ENCODE measurements at places on chromosomes 6 and 20. TPM values are rescaled to one million over a fixed set of nuclear protein-coding genes. Genes with fewer than 3 reads are reported as not detected.

- DNase-seq, result no peak
Observed at GRCh38 chr6:46136831-46137230, 7.0 kb downstream of the ENPP4 start.

DNA sequence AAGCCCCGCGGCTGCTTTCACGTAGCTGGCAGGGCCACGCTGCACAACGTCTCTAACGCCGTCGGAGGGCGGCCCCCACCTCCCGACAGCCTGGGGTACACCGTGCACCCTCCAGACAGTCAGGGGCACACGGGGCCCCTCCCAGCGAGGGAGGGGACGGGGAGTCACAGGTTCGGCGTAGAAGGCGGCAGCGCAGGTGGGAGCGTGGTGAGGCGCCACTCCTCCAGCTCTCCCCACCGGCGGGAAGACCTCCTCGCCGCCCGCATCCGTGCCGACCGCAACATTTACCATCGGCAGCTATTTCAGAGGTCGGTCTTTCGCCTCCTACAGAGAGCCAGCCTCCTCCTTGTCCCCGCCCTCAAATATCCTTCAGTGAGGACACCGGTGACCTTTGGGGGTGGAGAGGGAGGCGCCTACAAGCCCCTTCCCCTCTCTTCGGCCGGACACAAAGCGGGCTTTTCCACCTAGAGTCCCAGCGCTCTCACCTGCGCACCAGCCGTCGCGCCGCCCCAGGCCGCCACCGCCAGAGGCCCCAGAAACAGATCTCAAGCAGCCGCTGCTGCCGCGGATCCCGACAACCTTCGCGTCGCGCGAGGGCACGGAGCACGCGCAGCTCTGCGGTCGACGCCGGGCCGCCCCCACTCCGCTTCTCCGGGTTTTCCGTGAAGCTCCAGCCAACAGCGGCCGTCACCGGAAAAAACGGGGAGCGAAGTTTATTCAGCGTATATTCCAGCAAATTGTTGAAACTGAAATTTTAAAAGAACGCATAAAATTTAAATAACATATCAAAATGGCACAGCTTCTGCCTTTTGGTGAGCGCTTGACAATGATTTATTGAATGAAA is at the start of gene MKKS:
MKKS (minus strand) TSS at position 600 of the 844 bp plus-strand sequence. CDS start 20,708 bp downstream, outside the sequence.
- DNase-seq, result peak; percentile 82

DNA sequence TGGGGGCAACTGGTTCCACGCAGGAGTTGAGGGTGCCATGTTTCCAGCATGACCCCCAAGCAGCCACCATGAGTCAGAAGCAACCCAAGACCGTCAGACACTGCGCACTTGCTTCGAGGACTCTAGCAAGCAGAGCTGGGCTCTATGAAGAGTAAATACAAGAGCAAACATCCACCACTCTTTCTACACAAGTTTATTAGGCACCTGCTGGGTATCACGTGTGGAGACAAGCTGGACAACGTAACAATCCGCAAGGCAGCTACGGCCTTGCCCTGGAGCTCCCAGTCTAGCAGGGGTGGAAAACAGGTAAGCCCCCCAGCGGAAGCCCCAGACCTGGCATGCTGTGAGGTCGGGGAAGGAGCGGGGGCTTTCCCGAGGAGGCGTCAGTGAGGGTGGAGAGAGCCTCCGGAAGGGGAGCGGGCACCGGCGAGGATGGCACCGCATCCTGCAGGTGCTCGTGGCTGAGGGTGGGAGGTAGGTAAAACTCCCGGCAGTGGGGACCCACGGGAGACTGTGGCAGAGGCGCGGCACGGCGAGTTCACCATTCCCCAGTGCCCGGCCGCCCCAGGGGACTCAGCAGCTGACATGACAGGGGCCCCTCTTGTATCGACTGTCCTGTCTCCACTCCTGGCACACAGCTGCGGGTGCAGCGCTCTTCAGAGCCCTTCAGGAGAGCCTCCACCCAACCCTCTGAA is 33.6 kb downstream of the GNAS-AS1 start:
- DNase-seq, result no peak

- DNase-seq, result no peak
Observed at GRCh38 chr20:48635791-48636267, 192.0 kb downstream of the PREX1 start.

Gene HDGFL1
- not detected for polyA plus RNA-seq

DNA sequence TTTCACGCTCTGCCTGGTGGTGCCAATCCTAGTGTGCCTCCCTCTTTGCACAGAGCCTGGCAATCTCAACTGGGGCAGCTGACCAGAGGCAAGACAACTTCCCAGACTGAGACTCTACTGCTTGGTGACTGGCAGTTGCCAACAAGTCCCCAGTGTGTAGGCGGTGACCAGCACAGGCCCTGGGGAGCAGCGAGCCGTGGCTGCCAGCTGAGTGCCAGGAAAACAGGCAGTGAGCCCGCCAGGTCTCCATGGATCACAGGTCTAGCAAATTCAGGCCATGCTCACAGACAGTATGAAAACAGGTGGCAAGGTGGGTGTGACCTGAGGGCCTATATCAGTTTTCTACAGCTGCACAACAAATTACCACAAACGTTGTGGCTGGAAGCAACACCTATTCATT is 289.9 kb downstream of the KIF16B start:
- DNase-seq, result no peak

- no peak for DNase-seq
Observed at GRCh38 chr6:43578748-43579147, 2.8 kb downstream of the POLH start.

DNA sequence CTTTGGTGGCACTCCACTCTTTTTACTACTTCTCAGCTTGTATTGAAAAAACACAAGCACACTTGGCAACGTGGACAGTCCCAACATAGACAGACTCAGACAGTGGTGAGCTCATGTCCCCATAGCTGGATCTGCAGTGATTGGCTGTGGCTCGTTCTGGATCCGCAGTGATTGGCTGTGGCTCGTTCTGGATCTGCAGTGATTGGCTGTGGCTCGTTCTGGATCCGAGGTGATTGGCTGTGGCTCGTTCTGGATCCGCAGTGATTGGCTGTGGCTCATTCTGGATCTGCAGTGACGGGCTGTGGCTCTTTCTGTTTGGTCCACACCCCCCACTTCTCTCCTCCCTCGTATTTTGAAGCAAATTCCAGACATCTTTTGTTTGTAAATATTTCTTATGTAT is 28.0 kb downstream of the OSBPL2 start:
- DNase-seq, result no peak

GRCh38 chr6:47400581-47400980 is 77.0 kb upstream of the CD2AP start:
- no peak for DNase-seq

Gene OR14J1
- not detected for polyA plus RNA-seq

Gene PI16
- polyA plus RNA-seq, result 0.05 TPM

- no peak for DNase-seq
Observed at GRCh38 chr6:279341-280029, 12.8 kb upstream of the DUSP22 start.

DNA sequence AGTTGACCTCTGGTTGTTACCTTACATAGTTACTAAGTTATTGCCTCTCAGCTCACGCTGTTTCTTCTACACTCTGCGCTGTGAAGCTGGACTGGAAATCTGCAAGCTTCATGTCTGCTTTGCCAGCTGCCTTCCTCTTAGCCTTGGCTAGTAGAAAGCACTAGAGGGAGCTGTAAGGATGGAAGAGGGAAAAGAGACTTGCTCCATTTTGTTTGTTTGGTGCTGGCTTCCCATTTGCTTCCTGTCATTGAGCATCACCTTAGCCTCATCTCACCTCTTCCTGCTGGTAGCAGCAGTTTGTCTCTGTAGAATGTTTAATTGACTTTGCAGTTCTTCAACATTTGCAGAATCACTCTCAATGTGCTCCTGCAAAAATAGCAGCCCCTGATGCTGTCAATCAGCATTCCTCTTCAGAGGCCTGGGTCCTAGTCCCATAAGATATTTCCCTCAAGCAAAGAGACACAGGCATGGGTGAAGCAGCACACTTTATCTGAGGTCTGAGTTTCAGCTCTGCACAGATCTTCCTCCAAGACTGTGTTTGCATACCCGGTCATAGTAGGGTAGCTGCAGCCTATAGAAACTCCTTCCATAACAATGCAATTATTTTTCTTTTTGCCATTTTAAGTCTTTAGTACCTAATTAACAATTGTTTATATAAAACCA is 302.2 kb upstream of the EPHA7 start:
- DNase-seq, result no peak

- DNase-seq, result no peak
Observed at GRCh38 chr6:168222115-168223043, 97.2 kb downstream of the DACT2 start.

DNA sequence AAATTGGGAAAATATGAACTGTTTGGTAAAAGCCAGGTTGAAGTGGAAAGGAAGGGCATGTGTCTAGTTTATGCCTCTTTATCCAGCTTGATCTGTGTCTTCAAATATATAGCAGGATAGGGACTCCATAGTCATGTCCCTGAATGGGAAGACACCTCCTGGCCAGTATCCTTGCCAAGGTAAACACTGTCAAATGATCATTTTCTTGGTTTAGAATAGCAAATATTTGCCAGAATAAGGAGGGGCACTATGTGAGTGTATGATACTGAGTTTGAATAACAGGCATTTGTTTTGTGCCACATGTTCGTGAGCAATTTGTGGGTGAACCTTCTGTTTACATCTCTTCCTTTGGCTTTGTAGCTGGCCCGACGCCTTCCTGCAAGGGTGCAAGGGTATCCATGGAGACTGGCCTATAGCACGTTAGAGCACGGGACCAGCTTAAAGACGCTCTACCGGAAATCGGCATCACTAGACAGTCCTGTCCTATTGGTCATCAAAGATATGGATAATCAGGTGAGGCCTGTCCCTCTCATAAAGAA is 34.2 kb upstream of the HINT3 start:
- DNase-seq, result no peak

- DNase-seq, result no peak
Observed at GRCh38 chr6:15313367-15313766, 67.5 kb downstream of the JARID2 start.

DNA sequence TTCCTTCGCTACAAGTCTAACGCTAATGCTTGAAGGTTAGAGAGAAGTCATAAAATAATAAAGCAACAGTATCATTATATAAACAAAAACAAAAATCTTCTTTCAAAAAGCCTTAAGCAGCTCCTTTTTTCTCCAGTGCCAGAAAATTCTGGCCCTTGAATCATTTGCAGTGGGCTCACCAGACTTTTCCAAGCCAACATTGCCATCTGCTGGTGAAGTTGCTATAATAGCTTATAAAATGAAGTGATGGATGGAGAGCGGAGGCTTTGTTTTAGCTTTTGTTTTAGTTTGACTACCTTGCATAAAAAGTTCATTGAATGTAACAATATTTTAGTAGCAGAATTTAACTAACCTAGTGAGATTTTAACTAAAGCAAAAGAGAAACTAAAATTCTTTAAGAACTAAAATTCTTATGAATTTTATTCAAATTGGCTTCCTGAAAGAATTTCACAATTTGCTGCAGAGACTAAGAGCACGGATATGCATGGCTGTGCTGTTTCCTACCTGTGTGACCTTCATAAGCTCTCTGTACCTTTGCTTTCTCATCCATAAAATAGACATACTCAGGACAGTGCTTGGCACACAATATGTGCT is 44.8 kb upstream of the SLC2A12 start:
- DNase-seq, result peak; percentile 50

Gene CEP162
- polyA plus RNA-seq, result 2.4 TPM

- DNase-seq, result no peak
Observed at GRCh38 chr20:34539756-34540155, 18.8 kb upstream of the MAP1LC3A start.

GRCh38 chr20:31809661-31810060 is 9.5 kb upstream of the MYLK2 start:
- DNase-seq, result no peak

DNA sequence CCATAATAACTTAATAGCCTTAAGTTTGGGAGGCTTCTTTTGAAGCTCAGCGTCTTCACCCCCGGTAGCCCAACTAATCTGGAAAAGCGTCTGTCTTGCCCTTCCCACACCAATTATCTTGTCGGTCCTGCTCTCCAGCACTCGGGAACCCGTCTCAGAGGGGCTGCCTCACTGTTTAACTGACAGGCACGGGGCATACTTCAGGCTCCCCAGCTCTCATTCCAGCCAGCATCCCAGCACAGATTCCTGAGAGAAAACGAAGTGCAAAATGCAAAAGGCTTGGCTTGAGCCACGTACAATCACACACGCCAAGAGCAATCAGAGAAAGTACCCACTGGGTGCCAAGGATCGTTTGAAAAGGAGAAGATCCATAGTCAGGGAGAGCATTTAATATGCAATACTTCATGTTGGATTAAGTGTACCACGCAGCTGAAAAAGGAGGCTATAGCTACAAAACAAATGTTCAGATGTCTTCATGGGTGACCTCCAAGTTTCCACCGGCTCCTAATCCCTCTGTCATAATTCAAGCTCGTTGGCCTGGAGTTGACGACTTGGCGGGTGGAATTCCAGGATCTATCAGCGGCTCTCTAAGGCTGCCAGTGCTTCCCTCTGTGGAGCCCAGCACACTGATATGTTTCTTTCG is 53.7 kb upstream of the STX16 start:
- DNase-seq, result no peak

Gene DCDC2
- not detected for polyA plus RNA-seq

GRCh38 chr20:61661025-61661424 is 404.7 kb downstream of the TAF4 start:
- DNase-seq, result no peak

Gene TCFL5
- 8.7 TPM for polyA plus RNA-seq

DNA sequence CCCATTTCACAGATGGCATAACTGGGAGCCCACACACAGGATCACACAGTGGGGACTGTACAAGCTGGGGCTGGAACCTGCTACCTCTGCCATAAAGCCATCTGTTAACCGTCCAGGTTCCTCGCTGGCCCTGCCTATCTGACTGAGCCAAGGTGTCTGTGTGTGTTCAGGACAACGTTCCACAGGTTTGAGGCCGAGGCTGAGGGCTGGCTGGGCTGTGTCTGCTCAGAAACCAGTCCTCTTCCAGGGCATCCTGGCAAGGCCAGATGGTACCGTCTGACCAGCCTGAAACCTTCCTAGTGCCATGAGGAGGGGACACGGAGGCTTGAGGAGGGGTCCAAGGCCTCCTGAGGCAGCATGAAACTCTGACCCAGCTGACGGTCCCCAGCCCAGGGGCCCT is 150.6 kb downstream of the TAF4 start:
- DNase-seq, result no peak

- peak; percentile 48 for DNase-seq
Observed at GRCh38 chr6:146851837-146852236, 253.1 kb downstream of the ADGB start.

Gene SPATA2
- polyA plus RNA-seq, result 4.7 TPM

Gene TMEM14C
- polyA plus RNA-seq, result 284 TPM

Gene SEL1L2
- polyA plus RNA-seq, result not detected

DNA sequence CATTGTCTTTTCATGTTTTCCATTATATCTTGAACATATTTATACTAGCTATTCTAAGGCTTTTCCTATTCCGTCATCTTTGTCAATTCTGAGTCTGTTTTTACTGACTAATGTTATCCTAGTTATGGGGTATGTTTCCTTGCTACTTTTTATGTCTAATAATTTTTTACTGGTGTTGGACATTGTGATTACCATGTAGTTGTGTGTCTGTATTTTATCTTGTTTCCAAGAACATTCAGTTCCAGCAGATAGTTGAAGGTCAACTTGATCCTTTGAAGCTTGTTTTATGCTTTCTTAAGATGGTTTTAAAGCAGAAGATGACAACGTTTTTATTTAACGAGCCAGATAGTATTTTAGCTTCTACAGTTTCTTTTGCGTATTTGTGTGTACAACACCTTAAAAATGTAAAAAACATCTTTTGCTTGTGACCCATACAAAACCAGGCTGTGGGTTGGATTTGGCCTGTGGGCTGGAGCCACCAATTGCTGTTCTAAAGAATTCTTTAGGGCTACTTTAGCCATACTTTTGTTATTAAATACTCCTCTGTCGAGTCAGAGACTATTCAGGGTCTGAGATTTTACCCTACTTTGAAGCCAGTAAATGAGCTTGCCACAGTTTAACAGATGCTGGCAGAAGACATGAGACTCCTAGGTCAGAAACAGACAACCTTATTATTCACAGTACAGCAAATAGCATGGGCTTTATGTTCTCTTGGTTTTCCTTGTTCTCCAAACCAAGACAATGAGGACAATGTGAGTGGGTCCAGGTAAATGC is 38.7 kb upstream of the REV3L start:
- no peak for DNase-seq

All from AG04450 (cell line).